ENCODE measurements at places on chromosomes 1 and 21.

- no peak for DNase-seq
Measured at GRCh38 chr1:116147114-116147510, 35.9 kb downstream of the MAB21L3 start.

- DNase-seq: no peak
Measured at GRCh38 chr1:85463731-85464496, 1.0 kb downstream of the DDAH1 start.

DNA sequence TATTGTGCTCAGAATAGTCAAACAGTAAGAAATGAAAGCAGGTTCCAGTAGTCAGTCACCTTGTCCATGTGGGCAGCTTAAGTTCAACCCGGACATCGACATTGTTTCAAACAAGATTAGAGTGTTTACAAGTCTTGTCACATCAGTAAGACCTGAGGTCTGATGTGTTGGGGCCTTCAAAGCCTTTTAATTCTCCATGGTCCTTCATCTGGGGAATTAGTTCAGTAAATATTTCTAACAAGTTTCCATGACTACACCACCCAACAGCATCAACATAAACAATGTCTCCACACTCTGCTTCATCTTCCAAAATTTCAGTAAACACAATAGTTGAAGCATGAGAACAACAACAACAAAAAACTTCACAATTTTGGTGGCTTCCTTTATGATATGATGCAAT is 15.1 kb upstream of the ADORA1 start:
- no peak for DNase-seq

DNA sequence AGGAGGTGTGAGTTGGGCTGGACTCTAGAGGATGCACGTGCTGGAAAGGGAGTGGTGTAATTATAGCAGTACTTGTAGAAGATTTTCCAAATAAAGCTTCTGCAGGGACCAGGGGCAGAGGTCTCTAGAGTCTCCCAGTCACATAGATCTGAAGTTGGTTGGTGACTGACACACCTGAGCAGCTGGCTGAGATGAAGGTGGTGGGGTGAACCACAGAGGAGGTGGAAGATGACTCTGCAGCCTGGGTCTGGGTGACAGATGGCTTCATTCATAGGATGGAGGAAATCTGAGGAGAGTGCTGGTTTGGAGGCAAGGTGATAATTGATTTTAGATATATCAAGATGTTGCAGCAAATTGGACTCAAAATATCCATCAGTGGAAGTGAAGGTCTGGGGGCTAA is 178.9 kb upstream of the IVNS1ABP start:
- no peak for DNase-seq

DNA sequence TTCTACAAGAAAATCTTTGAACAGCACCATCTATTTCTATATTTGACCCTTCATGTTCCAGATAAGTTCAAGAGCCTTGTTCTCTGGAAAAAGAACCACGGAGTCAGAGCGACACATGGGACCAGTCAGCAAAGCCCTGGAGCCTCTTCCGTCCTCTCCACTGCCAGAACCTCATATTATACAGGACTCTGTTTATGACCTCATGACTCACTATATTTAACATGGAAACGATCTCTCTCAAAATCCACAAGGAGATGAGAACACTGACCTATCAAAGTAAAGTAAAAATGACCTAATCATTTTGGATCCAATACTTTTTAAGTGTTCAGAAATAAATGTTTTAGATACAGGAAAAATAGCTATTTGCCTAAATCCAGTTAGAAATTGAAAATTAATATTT is 124.6 kb upstream of the KRTAP19-8 start:
- DNase-seq: no peak

GRCh38 chr1:183838221-183838620 is 33.3 kb downstream of the RGL1 start:
- no peak for DNase-seq

Measured in suppressor macrophage (primary cell).